ENCODE measurements at places on chromosomes 2 and 18.

- no peak for DNase-seq
Measured at GRCh38 chr2:144692661-144693060, 172.7 kb upstream of the ZEB2 start.

DNA sequence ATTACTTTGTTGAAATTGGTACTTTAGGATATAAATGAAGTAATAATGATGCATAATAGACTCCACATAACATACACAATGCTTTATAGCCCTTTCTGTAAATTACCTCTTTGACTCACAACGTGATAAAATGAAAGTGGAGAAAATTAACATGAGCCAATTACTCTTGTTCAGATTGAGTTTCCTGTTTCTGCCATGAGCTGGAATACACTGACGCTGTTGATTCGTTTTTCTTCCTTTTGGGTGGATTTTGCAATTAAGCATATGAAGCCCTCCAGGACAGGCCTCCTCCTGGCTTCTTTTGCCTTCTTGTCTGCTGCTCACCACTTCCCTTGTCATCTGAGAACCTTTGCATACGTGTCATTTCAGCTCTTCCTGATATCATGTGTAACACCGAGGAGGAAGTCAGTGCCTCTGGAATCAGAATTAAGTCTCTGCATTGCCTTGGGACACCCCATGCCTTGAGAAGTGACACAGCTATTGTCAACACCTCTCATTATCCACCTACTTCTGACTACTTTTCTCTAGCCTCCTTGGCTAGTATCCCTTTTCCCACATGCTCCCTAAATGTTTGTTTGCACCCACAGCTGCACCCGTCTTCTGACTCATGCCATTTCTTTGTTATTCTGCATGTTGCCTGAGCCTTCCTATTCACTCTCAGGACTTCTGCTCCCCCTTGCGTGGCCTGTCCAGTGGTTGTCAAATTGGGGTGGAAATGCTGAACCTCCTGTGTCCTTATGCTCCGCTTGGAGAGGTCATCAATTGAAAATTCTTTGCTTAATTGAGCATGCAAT, 134.1 kb downstream of the FMNL2 start:
- no peak for DNase-seq

DNA sequence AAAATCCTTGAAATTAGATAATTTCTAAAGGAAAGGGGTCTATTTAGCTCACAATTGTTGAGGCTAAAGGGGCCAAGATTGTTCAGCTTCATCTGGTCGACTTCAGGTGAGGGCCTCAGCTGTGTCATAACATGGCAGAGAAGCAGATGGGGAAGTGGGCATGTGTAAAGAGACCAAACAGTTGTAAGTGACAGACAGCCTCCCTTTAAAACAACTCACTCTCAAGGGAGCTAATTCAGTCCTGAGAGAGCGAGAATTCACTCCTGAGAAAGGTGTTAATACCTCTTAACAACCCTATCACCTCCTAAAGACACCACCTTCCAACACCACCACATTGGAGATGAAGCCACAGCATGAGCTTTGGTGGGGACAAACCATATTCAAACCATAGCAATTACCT, 62.4 kb downstream of the KCMF1 start:
- DNase-seq = no peak

DNA sequence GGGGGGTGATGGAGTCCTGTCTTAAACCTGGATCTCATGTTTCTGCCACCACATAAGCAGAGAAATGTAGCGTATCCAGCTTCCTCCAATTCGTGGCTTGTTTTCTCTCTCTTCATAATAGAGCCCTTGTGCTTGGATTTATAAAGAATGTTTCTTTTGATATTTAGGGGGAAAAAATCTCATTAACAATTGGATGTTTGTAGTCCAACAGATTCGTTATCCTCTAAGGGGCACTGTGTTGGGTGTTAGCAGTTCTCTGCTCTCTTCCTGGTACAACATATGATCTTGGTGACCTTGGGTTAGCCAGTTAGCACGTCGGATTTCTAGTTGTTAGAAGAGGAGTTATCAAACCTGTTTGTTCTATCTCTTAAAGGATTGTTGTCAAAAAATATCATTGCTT, 127.8 kb downstream of the FMNL2 start:
- DNase-seq = no peak

- no peak for DNase-seq
Measured at GRCh38 chr2:56444339-56444738, 260.5 kb downstream of the CCDC85A start.

Data from cerebellar nuclear complex (tissue), 1 donor.